ENCODE measurements at places on chromosomes 3 and 15. TPM values are rescaled to one million over a fixed set of nuclear protein-coding genes. Genes with fewer than 3 reads are reported as not detected.

- no peak for DNase-seq
These were observed 15.9 kb upstream of the UMPS start for GRCh38 chr3:124714223-124714853.

DNA sequence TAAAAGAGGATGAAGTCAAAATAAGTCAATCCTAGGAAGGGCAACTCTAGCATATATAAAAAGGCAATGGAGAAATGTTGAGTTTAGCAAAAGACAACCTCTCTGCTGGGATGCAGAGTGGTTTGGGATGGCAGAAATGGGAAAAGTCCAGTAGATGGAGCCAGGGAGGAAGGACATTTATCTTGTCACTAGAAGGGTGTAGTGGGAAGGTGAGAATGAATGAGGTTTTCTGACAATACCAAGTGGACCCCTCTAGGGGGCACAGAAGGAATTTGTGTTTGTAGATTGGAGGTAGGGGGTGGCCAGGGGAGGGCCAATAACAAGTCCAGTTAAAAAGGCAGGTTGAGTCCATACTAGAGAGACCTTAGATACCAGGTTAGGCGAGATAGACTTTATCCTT is 80.0 kb downstream of the THSD4 start:
- peak; percentile 57 for DNase-seq

DNA sequence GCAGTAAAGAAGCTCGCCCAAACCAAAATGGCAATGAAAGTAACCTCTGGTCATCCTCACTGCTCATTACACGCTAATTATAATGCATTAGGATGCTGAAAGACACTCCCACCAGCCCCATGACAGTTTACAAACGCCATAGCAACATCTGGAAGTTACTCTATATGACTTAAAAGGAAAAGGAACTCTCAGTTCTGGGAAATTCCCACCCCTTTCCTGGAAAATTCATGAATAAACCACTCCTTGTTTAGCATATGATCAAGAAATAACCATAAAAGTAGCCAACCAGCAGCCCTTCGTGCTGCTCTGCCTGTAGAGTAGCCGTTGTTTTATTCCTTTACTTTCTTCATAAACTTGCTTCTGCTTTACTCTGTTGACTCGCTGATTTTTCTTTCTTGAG is 164.6 kb downstream of the SMAD6 start:
- DNase-seq: no peak

DNA sequence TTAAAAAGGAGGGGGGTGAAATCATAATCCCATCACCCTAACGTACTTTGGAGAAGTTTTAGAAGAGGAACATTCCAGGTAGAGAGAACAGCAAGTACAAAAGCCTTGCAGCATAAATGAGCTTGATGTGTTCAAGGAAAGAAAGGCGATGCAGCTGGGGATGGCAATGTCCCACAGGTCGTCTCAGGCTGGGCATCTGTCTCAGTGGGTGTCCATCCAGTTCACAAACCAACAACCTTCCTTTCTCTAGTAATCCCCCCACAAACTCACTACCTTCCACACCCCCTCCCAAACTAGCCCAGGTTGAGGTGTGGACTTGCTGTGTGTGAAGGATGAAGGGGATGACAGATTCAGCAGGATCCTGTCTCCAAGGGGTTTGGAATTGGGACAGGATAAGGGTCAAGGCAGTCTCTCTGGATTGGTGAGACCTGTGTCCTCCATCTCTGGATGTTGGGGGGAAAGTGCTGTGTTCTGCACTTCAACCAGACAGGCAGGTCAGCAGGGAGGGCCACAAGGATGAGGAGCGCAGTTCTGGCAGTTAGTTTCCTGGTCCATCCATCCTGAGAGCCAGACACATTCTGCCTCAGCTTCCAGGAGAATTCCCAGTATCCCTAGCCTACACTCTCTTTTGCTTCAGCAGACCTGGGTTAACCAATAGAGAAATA is 1.7 kb upstream of the ESYT3 start:
- DNase-seq: no peak

DNA sequence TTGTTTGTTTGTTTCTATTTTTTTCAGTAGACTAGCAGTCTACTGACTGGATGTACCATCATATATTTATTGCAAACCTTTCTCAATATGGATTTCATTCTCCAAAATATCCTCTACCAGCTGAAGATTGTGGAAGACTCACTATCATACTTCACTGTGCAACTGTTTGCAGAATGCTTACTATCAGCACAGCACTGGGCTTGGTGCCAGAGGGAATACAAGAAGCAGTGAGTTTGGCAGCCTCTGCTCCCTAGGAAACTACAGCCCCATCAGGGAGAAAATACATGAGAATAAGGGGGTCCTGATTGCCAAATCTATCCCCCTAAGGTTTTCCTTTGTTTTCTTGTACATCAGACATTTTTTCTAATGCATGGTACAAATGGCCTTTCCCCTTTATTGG is 27.5 kb downstream of the AQP9 start:
- DNase-seq: no peak

GRCh38 chr15:77966540-77967234 is 110.8 kb downstream of the TBC1D2B start:
- peak; percentile 65 for DNase-seq

GRCh38 chr3:106611841-106612240 is 743.0 kb upstream of the CBLB start:
- DNase-seq: no peak

DNA sequence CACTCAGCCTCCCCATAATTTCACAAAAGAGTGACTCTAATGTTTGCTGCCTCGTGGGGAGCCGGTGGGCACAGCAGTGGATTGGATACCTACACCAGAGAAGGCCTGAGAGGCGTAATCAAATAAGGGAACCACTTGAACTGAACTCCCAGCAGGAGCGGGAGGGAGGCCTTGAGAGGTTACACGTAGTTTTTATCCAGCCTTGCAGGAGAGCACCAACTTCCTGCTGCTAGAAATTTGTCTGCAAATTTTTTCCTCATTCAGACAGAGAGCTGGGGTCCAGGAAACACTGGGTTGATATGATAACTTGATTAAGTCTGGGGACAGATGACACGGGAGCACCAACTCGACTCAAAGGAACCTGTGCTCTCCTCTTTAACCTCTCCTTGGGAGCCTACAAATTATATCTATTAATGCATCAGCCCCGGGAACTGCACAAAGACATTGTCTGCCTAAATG is 69.8 kb downstream of the HES1 start:
- no peak for DNase-seq

DNA sequence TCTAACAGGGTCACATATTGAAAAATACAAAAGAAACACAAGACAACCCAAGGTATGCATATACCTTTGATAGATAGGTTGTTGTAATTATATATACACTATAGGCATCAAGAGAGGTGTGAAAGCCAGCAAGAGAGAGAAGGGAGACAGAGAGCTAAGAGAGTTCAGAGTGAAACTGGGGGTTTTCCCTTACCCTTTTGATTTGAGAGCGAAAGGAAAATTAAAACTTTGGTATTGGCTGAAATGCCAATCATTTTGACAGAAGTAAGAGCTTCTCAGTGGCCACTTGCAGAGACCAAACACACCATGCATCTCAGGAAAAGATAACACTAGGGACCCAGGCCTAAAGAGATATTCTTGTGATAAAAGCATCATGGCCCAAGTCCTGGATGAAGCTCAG is 183.6 kb downstream of the SHOX2 start:
- no peak for DNase-seq

DNA sequence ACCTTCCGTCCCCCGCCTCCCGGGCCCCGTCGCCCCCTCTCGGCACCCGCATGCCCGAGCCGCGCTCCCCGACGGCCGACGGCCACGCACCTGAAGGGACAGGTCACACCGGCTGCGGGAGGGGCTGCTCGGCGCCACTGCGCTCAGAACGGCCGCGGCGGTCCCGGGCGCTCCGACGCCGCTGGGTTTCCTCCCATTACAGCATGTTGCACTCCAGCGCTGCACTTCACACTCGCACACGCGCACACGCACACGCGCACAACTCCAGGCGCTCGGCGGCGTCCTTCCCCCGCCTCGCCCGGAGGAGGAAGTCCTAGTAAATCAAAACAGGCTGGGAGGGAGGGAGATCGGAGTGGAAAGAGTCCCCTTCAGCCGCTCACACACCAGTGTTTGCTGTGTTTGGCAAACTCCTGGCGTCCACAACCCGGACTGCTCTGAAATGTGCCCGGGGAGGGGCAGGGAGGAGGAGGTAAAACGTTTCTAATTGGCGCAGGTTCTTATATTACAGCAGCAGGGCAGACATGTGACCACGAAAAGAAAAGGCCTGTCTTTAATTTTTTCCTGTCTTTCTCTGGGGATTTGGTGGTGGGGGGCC is 76.7 kb upstream of the VGLL4 start:
- DNase-seq: peak; percentile 61

- no peak for DNase-seq
These were observed 116.8 kb downstream of the GALK2 start for GRCh38 chr15:49286649-49287404.

GRCh38 chr3:123834631-123835030 is 49.5 kb downstream of the MYLK start:
- peak; percentile 99 for DNase-seq

DNA sequence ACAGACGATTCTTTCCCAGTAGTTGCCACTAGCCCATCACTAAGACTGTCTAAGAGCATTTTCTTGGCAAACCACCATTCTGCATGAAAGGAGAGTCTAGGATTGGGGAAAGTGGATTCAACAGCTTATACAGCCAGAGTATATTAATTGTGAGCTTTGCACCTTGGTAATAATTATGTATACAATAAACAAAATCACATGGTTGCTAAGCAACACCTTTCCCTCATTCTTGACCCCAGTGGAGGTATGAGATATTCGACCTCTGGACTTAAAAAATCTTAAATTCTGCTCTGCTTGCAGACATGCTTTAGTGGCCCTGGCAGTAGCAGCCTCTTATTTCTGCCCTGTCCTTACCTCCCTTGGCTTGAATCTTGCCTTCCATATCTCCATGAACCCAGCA is 73.1 kb downstream of the PPP2R3A start:
- no peak for DNase-seq

GRCh38 chr3:69715204-69715603 is 24.1 kb upstream of the MITF start:
- DNase-seq: no peak

- no peak for DNase-seq
These were observed 14.6 kb downstream of the PLSCR5 start for GRCh38 chr3:146590521-146590920.

DNA sequence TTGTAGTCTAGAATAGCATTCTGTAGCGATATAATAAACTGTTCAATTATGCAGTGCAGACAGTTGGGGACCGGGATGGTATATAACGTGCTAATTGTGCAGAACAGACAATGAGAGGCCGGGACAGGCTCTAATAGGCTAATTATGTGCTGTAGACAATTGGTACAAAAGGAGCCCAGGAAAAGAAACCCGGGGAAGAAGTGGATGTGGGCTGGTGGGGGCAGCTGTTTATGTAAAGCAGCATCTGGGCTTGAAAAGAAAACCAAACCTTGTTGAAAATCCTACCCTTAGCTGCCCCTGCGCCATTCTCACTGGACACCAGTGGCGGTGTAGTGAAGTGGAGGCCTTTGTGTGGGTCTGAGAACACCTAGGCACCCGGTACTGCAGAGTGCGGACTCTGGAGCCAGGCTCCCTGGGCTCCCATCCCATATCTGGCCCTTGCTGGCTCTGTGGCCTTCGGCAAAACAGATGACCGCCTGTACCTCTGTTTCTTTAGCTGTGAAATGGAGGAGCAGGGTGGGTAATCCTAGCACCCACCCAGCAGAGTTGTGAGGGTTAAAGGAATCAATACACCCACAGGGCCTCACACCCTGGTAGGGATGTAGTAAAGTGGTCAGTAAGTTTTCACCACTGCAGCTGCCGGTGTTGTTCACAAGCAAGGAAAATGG is 51.5 kb downstream of the CMTM6 start:
- DNase-seq: no peak

DNA sequence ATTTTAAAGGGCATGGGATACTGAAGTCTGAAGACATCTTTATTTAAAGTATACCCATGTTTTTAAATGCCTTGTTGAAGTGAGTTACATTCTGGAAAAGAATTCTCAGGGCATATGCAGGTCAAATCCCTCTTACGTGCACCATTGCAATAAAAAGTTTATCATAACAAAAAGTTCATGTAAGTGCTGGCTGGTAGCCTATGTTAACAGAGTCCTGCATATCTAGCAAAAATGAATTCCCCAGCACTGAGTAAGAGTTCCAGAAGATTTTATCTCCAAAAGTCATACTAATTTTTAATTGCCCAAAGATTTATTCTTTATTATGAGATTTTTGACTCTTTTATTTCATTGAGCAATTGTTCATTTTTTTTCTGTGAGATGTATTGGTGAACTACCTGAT is 104.7 kb upstream of the ROBO1 start:
- DNase-seq: no peak

GRCh38 chr3:9324944-9325343 is 37.9 kb upstream of the THUMPD3 start:
- no peak for DNase-seq

GRCh38 chr3:63911873-63912767 is at the start of gene SCAANT1:
Gene SCAANT1, minus strand, starts transcription at chr3:63912383.
- DNase-seq: peak; percentile 92

GRCh38 chr15:91716536-91716935 is 137.0 kb upstream of the SLCO3A1 start:
- no peak for DNase-seq

GRCh38 chr3:179713643-179714090 is 60.8 kb downstream of the USP13 start:
- DNase-seq: no peak

- DNase-seq: no peak
These were observed 1034.4 kb downstream of the IGSF11 start for GRCh38 chr3:118000219-118000618.

DNA sequence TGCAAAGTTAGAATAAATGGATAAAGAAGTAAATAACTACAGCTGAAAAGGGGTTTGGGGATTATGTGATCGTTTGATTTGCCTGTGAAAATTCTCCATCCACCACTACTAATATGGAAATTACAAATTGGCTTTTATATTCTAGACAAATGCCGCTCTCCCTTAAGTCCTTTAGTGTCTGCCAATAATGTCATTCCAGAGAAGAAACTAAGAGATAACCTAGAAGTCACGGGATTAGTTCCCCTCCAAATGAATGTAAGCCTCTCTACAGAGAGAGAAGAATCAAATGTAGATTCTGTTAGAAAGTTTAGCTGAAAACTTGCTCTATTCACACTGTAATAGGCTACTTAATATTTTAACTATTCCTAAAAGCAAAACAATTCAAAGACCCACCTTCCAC is 92.0 kb downstream of the ALDH1A2 start:
- DNase-seq: no peak

DNA sequence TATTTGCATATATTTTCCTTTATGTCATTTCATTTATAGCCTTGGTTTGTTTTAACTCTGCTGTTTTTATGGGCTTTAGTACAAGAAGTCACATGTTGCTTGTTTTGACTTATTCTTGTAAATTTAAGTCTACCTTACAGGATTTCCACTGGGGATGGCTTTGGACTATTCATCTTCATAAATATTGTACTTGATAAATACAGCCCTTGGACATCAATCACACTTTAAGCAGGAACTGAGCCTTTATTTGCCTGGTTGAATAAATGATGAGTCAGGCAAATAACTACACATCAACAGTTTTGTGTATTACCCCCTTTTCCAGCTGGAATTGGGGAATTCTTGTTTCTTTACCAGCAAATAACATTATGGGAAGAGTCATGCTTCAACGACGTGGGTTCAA is 286.0 kb downstream of the CNTN3 start:
- DNase-seq: no peak

IQCF5 gene
- total RNA-seq: not detected

MAP1A gene
- total RNA-seq: 1.6 TPM

CLDN1 gene
- 0.59 TPM for total RNA-seq

SHC4 gene
- 1.9 TPM for total RNA-seq

LSAMP gene
- total RNA-seq: 0.59 TPM

NR2F2 gene
- total RNA-seq: 18.7 TPM

FBXL2 gene
- 9.5 TPM for total RNA-seq

POLQ gene
- 9.9 TPM for total RNA-seq

GNAT1 gene
- not detected for total RNA-seq

TJP1 gene
- total RNA-seq: 28.1 TPM

TGM5 gene
- total RNA-seq: not detected

KBTBD13 gene
- total RNA-seq: not detected
